ENCODE measurements at places on chromosomes 12 and 14. TPM values are rescaled to one million over a fixed set of nuclear protein-coding genes. Genes with fewer than 3 reads are reported as not detected.

DNA sequence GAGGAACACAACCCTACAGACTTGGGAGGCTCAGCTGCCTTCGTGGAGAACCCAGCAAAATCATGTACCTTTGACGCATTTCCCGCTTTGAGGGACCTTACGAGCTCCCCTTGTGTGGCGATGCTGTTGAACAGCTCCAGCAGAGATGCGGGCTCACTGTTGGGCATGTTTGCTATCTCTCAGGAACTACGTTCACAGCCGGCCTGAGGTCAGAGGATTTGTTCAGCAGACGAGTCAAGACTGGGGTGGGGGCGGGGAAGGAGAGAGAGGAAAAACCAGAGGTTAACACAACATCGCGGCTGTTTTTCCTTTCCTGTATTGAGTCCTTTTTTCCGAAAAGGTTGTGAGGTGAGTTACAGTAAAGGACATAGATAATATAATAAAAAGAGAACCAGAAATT, 45.9 kb downstream of the SLC25A47 start:
- DNase-seq: no peak

DNA sequence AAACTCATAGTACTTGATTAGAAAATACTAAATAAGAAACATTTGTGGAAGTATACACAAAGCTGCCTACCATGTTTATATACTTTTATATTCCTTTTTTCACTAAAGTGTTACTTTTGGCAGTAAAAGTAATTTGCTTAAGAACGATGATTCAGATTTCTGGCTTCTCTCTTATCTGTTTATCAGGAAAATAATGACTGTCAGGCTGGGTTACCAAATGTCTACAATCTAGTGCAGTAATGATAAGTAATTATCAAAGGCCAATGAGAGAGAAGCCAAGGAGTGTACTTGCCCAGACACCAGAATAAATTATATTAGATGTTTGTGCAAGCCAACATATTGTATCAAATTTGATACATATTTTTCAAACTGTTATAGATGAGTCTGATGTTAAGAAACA, 113.4 kb downstream of the RALGAPA1 start:
- DNase-seq: no peak

- DNase-seq: no peak
Measured at GRCh38 chr14:89746135-89746534, 208.4 kb downstream of the EFCAB11 start.

- DNase-seq: peak; percentile 42
Measured at GRCh38 chr14:68682166-68683103, 110.4 kb downstream of the ZFP36L1 start.

- no peak for DNase-seq
Measured at GRCh38 chr12:110699591-110700445, 10.9 kb upstream of the HVCN1 start.

- DNase-seq: no peak
Measured at GRCh38 chr14:100719976-100720520, 6.6 kb upstream of the DLK1 start.

- DNase-seq: peak; percentile 31
Measured at GRCh38 chr12:39764944-39765560, 145.4 kb upstream of the ABCD2 start.

- DNase-seq: no peak
Measured at GRCh38 chr12:57016348-57016747, at the start of gene TAC3. Gene TAC3, minus strand, starts transcription at chr12:57016529. Its CDS starts 732 bp downstream, at chr12:57015797.

DNA sequence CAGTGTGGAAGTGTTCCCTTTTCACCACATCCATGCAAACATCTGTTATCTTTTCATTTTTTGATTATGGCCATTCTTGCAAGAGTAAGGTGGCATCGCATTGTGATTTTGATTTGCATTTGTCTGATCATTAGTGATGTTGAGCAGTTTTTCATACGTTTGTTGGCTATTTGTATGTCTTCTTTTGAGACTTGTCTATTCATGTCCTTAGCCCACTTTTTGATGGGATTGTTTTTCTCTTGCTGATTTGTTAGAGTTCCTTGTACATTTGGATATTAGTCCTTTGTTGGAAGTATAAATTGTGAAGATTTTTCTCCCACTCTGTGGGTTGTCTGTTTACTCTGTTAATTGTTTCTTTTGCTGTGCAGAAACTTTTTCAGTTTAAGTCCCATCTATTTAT, 244.5 kb upstream of the PRICKLE1 start:
- DNase-seq: no peak

Gene FGF23
- not detected for total RNA-seq

GRCh38 chr14:106850913-106851825, 1324.8 kb downstream of the TMEM121 start:
- no peak for DNase-seq

DNA sequence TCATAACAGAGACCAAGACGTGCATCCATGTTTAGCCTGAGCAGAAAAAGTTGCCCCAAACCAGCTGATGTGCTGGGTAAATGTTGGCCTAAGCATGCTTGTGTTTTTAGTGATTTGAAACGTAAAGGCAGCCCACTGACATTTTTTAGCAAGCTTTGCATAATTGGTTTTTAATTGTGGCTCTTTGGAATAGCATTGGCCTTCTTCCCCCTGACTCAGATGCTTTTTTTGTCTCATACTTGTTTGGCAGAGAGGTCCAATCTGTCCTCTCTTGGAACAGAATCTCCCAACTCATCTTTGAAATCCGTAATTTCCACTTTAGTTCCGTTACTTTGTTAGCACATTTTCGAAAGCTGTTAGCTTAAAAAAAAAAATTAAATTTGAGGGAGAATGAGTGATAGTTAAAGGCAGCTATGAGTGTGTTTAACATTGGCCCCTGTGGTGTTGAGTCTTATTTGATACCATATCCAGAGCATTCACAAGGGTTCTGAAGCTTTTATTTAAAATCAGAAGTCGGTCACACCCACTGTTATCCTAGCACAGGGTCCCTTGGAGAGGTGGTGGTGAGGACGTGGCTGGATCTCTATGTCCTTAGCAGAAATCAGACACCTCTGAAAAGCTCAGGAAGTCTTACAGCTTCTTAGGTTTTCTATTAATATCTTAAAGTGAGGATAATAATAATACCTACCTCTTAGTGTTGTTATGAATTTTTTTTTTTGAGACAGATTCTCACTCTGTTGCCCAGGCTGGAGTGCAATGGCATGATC, 15.6 kb downstream of the JDP2 start:
- DNase-seq: no peak

Gene ADCY4
- total RNA-seq: 5.9 TPM

Gene KRT74
- total RNA-seq: 0.30 TPM

Gene SLCO1A2
- not detected for total RNA-seq

- DNase-seq: no peak
Measured at GRCh38 chr12:122096591-122097149, 18.1 kb downstream of the MLXIP start.

Gene RESF1
- total RNA-seq: 124 TPM

DNA sequence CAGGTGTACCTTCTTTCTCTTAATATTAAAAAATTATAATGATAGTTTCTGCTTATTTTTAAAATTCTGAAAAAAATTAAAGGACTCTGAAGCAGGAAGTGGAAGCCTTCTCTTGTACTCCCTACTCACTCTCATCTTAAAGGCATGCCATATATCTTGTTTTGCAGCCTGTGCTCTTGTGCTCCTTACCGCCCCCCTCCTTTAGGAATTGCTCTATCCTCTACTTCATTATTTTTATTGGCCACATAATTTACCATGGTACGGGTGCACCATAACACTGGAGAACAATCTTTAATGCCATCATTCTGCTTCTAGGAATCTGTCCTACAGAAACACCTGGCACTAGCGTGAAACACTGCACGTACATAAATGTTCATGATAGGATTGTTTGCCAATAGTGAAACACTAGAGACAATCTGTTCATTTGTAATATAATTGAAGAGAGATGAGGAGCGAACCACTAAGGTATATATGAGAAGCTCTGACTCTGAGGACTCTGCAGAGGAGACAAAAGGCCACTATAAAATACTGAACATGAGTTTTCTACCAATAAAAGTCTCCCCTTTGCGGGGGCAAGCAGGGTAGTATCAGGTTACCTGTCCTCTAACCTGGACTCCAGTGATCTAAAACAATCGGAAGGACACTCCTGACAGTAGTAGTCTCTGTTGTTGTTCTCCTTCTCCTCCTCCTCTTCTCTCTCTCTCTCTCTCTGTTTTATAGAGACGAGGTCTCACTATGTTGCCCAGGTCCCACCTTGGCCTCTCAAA, 6.3 kb upstream of the NYNRIN start:
- no peak for DNase-seq

- no peak for DNase-seq
Measured at GRCh38 chr12:62701492-62701891, 233.5 kb downstream of the PPM1H start.

DNA sequence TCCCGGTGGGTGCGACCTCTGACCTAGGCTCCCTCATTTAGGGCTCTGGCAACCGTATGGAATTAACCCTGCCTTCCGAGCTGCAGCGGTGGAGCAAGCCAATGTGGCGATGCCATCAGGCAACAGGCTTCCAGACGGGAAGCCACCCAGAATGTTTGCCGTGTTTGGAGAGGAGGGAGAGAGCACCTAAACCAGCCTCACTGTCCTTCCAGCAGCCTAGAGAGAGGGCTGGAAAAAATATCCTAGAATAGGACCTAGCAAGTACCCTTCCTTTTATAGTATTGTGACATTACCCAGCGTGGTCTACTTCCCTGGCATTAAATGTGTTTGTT, 287 bp upstream of the SLC2A13 start:
- no peak for DNase-seq

Gene CLECL1
- 0.44 TPM for total RNA-seq

DNA sequence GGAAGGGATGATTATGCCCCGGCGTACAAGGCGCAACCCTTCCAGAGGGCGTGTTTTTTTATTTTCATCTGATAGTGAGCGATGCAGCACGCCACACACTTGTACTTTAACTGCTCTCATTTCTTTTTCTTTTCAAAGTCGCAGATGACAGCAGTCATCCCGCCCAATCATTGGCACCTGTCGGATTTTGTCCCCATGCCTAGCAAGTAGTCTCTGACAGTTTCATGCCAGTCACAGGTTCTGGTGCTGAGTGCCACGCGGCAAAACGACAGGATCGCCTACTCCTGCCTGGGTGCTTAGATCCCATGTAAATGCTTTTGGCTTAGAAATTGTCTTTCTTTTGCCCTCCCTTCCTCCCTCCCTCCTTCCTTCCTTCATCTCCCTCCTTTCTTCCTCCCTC, 117.7 kb downstream of the GLT1D1 start:
- DNase-seq: no peak

GRCh38 chr14:94081386-94081820, 293 bp downstream of the IFI27L1 start:
- DNase-seq: no peak

DNA sequence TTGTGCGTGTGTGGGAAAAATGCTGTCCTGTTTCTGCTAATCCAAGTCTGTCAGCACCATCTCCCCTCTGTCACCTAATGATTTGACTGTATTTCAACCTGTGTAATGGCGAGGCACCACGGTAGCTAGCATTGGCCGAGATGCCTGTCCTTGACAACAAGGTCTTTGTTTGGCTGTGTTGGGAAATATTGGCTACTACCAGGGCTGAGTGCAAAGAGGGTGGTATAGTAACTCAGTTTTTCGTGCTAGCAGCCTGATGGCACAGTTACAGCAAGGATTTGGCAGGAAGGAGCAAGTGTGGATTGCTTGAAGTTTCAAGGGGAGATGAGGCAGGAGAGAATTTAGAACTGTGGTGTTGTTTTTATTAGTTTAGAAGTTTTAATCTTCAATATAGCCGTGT, 440.3 kb upstream of the RGS6 start:
- no peak for DNase-seq

- DNase-seq: no peak
Measured at GRCh38 chr14:63276492-63277342, 42.0 kb downstream of the GPHB5 start.

DNA sequence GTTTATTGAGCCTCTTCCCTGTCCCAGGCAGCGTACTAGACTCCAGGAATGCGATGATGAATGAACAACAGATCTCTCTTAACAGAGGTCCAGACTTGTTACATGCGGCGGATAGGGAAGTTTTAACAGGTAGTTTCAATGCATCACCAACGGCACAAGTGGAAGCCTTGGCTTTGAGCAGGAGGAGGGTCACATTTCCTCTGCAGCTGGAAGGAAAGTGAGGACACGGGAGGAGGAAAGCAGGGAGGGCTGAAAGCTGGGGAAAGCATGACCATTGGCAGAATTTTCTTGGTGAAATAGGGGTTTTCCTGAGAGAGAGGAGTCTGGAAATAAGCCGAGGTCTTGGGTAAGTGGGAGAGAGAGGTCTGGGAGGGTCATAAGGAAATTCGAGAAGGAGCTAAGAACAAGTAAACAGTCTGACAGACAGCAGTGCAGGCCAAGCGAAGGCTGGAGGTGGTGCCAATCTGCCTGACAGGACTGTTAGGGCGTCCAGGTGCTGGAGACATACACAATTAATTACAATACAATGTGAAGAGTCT, 15.4 kb downstream of the BHLHE41 start:
- no peak for DNase-seq

DNA sequence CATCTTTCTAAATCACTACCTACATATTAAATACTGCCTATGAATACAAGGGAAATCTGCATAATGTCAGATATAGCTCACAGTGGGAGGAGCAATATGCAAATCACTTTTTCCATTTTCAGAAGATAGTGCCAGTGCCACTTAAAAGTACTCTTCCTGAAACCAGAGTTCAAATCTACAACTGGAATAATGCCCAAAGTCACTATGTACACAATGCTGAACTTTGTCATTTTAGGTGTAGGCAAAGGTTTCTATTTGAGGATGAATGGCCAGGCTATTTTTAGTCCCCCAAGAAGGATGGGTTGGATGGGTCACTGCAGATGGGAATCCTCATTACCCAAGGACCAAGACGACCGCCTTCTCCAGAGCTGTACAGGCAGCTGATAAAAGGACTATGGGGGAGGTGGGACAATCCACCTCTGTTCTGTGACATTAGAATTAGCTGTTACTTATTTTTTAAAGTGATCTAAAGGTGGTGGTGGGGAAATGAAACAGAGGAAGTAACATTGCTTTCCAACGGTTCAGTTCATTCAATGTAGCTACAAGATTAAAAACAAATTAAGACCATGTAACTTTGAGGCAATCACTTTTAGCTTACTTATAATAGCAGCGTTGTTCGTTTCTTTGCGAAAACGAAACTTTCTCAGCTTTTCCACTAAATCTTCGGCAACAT, 5.6 kb downstream of the GMFB start:
- no peak for DNase-seq
